Stimulated activated CD4-positive, alpha-beta T cell treated with anti-CD3 and anti-CD28 coated beads, Interleukin-4, amount 100 ng/mL, for 24 hours (primary cell): ENCODE measurements at places on chromosomes 4 and X.

DNA sequence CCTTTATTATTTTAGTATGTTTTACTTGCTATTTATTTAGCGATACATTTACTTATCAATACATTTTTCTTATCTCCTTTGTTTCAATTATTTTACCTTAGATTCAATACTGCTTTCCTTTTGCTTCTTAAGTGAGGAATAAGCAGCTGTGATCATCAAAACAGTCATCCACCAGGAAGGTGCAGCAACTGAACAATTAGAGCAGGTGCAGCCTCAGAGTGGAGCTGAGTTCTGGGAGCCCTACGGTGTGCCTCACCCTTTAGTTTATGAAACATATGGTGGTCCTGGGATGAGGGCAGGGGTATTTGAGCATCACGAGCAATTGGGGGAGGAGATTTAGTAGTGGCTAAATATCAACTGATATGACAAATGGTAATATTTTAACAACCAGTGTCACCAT, 111.0 kb downstream of the FRYL start:
- no peak for DNase-seq

DNA sequence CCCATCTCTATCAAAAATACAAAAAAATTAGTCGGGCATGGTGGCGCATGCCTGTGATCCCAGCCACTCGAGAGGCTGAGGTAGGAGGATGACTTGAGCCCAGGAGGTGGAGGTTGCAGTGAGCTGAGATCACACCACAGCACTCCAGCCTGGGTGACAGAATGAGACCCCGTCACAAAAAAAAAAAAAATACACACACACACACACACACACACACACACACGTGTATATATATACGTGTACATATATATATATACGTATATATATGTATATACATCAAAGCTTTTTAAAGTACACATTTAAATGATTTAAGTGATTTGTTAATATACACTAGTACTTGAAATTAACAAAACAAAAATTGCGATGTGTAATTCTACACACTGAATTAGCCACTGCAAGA, 6.0 kb downstream of the FBXW7 start:
- DNase-seq, result no peak

- DNase-seq, result no peak
These were observed 484.2 kb upstream of the HS3ST1 start for GRCh38 chr4:11912886-11913285.

DNA sequence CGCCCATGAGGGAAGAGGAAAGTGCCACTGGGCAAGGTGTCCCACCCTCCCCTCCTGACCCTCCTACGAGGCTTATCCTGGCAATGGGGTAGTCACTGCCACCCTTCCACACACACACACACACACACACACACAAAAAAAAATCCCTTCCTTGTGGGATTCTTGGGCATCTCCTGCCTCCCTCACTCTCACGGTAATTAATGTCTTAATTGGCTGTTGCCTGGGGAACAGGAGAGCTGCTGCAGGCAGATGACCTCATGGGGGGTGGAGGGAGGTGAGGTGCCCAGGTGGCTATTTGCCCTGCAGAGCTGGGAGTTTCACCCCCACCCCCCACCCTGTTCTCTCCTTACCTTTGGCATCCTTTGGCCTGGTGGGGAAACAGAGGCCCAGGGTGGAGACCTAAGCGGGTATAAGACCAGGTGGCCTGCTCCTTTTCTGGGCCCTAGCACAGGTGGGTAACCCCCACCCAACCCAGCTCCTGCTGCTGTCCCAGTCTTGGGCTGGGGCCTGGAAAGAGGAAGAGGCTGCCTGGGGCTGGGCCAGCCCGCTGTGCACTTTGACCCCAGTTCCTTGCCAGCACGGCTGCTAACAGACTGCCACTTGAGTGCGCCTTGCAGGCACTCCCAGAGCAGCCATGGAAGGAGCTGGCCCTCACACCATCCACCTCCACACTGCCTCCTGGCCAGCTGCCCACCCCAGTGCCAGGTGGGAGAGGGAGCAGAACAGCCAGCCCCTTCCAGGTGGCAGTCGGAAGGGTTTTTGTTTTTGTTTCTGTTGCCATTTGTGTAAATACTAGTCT, 12.6 kb downstream of the EFNB1 start:
- no peak for DNase-seq

- no peak for DNase-seq
These were observed 64.5 kb downstream of the FTHL17 start for GRCh38 chrX:31007321-31007720.

GRCh38 chr4:1466034-1466862, 60.0 kb upstream of the NKX1-1 start:
- DNase-seq, result no peak

- DNase-seq, result no peak
These were observed 238.6 kb downstream of the RAPGEF2 start for GRCh38 chr4:159341522-159341921.

- no peak for DNase-seq
These were observed 18.6 kb downstream of the PSMD10 start for GRCh38 chrX:108072746-108073145.
